ENCODE measurements at places on chromosomes 6 and 20. TPM values are rescaled to one million over a fixed set of nuclear protein-coding genes. Genes with fewer than 3 reads are reported as not detected.

IL17A gene
- total RNA-seq = not detected

PAX1 gene
- total RNA-seq = not detected

RBM12 gene
- 125 TPM for total RNA-seq

IP6K3 gene
- total RNA-seq = not detected

BPI gene
- total RNA-seq = not detected

IMPG1 gene
- not detected for total RNA-seq

CD40 gene
- 32.7 TPM for total RNA-seq

- DNase-seq = no peak
Observed at GRCh38 chr6:118542184-118542952, 5.7 kb upstream of the PLN start.

DNA sequence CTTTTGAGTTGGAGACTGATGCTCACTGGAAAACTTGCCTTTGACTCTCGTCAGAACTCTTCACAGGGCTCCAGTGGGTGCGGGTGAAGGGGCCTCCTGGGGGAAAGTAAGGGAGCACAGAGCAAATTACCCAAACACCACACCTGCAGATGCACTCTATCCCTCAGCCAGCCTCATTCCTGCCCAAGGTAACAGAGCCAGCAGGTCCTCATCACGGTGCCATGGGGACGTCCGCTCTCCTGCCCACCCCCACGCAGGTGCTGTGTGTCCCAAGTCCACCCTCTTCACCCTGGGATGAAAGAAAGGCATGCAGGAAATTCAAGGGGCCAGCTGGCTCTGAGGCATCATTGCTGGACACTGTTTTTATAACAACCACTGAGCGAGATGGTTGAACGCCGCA, 269.0 kb downstream of the SMOC2 start:
- no peak for DNase-seq

DNA sequence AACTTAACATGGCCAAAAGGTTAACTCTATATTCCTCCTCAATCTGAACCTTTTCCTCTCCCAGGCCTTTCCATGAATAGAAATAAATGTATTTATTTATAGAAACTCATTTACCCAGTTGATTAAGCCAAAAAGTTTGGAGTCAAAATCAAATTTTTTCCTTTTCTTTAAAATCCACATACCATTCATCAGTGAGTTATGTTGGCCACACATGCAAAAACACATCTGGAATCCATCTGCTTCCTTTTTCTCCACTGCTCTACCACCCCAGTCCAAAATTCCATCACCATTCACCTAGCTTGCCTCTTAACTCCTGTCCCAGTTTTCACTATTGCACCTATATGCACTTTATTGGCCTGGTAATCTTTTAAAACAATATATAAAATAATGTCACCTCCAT, 62.4 kb upstream of the TMEM200A start:
- no peak for DNase-seq

DNA sequence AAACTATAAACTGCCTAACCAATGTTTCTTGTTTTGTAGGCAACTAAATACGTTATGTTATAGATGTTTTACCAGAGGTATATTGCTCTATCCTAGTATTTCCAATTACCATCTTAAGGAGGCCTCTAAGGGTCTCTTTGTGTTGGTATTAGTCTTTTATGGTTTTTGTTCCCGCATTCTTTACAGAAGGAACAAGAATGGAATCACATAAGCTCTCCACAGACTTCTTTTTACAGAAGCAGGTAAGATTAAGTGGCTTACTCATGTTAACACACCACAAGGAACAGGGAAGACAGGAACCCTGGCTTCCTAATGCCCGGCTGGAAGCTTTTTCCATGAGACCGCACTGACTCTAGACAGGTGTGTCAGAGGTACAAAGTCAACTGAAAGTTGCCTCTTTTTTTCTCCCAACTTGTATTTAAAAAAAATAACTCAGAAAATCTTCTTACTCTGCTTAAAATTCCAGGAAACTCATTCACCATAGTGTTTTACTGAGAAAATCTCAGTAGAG, 55.1 kb downstream of the FKBP5 start:
- no peak for DNase-seq

DNA sequence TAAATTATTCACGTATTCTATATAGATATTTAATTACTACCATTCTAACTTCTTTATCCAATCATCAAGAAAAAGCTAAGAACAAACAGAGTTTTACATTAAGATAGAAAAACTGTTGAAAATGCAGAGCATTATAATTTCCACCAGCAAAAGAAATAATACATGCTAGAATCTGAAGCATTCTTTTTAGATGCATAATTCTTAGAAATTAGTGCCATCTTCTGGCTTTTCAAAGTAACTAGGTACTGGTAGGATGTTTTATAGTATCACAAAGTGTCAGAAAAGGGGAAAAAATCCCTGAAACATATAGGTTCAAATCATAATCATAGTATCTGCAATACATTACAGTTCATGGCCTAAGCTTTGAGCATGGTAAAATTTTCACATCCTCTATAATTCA, 178.9 kb downstream of the PHF3 start:
- DNase-seq = no peak

DNA sequence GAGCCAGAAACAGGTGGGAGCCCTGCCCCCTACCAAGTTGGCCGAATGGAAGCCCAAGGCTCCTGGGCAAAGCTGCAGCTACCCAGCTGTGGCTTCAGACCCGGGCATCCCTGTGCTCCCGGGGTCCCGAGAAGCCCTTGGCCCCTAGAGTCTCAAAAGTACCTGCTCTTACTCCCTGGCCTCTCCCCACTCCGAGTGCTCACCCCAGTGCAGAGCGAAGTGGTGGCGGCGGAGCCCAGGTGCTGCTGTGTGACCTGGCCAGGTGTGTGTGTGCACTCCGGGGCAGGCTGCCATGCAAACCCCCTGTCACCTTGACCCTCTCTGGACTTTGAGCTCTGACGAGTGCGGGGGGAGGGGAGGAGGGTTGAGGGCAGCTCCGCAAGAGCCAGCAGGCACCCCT, 493.8 kb upstream of the MANEA start:
- DNase-seq = no peak

DNA sequence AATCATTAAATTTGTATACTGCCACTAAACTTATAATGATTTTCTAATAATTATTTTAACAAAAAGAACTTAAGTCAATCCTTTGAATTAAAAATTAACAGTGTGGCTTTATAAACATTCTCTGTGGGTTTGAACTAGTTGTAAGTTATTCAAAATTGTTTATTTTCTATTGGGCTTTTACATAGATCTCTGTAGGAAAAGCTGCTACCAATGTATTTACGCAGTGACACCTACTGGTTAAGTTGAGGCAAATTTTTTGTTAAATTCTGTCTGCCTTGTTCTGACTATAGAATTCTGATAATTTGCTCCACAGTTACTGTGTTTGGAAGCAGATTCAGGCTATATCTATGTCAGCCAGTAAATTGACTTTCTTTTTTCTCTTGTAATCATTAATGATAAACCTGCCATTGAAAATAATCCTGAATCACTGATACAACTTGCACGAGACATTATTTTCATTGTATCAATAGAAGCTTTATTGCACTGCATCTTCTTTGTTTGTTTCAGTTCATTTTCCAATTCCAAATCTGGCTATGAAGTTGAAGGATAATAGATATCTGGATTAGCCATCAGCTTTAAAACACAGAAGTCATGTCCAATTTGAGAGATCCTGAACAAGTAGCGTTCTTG, 66.0 kb upstream of the UTRN start:
- DNase-seq = no peak

- no peak for DNase-seq
Observed at GRCh38 chr20:48184229-48184628, 398.9 kb upstream of the SULF2 start.

DNA sequence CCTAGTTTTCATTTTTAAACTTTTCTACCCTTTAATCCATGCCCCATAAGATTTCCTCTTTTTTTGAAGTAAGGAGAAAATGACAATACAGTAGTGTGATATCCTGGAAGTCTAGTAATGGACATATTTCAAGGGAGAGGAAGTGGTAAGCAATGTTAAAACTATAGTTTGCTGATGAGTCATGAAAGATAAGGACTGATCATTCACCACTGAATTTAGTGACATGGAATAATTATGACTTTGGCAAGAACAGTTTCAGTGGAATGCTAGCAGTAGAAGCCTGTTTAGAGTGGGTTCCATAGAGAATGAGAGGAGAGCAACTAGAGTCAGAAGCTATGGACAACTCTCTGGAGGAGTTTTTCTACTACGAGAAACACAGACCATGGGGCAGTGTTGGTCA, 24.9 kb upstream of the SLC2A12 start:
- DNase-seq = no peak

- DNase-seq = no peak
Observed at GRCh38 chr6:123986938-123987337, 183.3 kb downstream of the NKAIN2 start.

GRCh38 chr20:43537921-43538877, 20.6 kb upstream of the SGK2 start:
- DNase-seq = no peak

DNA sequence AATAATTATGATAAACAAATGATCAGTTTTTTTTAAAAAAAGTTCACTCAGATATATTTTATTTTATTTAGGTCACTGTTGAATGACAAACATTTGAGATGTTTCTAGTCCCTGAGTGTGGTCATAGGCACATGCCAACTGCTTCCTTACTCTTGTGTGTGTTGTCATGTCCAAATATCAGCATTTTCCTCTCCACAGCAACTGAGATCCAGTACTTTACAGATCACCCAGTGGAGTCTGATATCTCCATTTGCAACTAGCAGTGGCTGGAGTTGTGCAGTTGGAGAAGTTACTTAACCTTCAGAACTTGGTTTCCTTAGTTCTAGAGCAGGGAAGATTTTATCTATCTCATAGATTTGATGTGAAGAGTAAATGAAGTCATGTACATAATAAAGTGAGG, 101.3 kb downstream of the MYB start:
- DNase-seq = no peak

DNA sequence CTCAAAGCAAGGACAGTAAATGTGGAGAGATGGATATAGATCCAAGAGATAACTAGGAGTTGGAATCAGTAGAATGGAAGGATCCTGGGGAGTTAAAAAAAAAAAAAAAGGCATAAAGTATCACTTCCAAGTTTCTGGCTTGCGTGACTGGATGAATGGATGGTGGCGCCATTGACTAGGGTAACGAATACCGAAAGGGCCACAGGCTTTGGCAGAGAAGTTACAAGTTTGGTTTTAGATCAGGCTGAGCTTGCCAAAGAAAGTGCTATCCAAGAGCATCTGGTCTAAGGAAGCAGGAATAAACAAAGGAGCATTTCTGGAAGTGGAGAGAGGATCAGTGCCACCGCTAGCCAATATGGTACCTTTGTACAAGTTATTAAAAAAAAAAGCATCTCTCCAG, 17.5 kb downstream of the L3MBTL1 start:
- DNase-seq = no peak

- DNase-seq = no peak
Observed at GRCh38 chr20:3616250-3616649, 46.9 kb downstream of the GFRA4 start.

- no peak for DNase-seq
Observed at GRCh38 chr20:7038029-7038428, 270.5 kb downstream of the BMP2 start.

- DNase-seq = no peak
Observed at GRCh38 chr6:111642463-111643158, 36.9 kb upstream of the TRAF3IP2 start.

GRCh38 chr6:75349262-75349984, 64.8 kb upstream of the TMEM30A start:
- no peak for DNase-seq

DNA sequence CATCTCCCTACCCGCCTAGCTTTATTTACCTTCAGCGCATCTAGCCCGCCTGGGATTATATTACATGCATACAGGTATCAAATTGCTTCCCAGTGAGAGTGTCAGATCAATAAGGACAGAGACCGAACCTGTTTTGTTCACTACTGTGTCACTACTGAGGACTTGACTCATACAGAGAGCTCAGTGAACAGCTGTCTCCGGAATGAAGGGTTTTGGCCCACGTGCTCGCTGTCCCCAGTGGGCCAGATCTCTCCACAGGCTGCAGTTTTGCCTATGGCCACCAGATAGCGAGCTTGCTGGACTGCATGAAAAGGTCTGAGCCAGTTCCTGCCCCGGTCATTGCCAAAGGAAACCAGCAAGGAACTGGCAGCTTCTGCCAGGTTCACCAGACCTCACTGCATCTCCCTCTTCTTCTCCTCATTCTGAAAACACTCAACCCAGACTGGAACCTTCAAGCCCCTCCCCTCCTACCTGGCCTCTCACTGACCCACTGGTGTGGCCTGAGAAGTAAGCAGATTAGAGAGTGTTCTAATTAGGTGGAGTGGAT, 150.8 kb downstream of the ZMYND8 start:
- DNase-seq = no peak

DNA sequence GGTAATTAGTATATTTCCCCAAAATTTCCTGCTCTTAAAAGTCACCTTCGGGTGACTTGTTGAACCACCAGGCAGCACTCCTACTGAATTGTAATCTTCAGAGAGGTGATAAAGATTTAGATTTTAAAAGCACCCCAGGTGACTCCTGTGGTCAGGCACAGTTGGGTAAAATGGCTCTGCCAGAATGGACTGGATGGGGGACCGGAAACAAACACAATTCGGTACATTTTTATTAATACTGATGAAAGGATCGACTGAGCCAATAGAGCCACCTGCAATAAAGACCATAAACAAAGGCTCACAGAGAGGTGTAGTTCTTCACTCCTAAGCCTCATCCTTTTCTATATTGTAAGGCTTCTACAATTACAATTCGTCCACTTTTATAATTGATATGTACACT, 19.6 kb upstream of the FAM83C start:
- DNase-seq = no peak

GRCh38 chr6:66662196-66662595, 955.2 kb upstream of the EYS start:
- DNase-seq = no peak

DNA sequence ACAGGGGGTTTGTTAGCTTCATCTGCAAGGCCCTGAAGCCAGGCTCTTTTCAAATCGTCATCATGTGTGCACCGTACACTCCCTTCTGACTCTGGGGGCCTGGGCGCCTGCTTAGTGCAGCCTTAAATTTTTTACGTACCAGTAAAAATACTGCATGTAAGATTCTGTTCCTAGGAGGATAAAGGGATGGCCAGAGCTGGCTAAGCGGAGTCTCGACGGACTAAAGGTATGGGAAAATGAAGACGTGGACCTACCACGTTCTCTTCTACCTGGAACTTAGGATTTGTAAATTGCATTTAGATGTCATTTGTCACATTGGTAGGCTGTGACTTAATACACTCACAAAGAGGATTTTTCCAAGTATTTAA, 149.3 kb upstream of the AFDN start:
- DNase-seq = no peak

DNA sequence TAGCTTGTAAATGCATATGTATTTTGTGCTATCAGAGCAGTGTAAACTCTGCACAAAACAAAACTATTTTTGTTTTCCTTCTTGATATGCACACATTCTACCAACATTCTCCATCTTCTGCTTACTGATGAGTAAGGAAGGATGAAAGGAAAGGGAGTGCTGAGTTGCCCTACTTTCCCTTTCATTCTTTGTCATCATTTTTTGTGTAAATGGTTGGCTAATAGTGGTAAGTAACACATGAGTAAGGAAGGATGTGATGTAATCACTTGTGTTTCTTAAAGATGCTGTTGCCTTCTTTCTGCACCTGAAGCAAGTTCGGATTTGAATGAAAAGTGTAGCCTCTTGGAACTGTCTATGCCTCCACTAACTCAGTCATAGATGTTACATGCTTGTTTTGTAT, 4.6 kb upstream of the REV3L start:
- no peak for DNase-seq

All from natural killer cell treated with Interleukin-12 subunit alpha and Interleukin-12 subunit beta and Interleukin-15 and Interleukin-18, amount 100 ng/mL, for 72 hours (primary cell).